Cortex of kidney (tissue), 1 donor: ENCODE measurements at places on chromosomes 16 and 17.

DNA sequence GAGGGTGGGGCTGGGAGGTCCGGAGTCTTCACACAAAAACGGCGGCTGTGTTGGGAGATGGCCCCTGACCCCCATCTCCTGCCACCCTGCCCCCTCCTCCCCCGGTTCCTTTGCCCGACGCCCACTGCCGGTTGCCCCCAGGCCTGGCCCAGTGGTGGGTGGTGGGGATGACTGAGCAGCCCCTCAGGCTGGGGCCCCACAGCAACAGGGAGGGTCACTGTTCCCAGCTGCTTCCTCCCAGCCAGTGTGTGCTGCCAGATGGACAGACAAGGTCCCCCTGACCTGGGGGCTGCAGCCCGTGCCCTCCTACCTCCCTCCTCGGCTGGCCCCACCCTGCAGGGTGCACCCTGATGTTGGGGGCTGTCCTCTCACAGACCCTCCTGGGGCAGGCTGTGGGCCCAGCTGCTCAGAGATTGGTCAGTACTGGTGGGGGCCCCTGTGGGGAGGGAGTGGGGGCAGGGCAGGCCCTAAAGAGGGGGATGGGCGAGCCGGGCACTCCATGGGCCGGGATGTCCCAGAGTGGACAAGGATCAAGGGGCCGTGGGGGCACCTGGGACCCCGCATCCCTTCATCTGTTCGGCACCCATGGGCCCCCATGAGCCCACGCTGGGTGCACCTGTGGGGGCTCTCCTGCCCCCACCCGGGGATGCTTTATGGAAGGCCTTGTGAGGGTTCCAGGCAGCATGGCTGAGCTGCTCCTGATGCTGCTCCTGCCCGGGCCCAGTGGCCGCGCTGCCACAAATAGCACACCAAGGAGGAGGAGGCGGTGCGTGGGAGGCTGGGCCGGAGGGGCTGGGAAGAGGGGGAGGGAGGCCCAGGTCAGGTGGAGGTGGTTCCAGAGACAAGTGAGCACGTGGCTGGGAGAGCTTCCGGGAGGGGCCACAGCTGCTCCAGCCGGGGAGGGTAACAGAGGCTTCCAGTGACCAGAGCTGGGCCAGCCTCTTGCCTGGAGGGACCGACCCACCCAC lies 5.1 kb downstream of the C1QTNF8 start:
- DNase-seq, result no peak

- DNase-seq, result no peak
Observed at GRCh38 chr16:80828495-80828894, 24.1 kb upstream of the CDYL2 start.

DNA sequence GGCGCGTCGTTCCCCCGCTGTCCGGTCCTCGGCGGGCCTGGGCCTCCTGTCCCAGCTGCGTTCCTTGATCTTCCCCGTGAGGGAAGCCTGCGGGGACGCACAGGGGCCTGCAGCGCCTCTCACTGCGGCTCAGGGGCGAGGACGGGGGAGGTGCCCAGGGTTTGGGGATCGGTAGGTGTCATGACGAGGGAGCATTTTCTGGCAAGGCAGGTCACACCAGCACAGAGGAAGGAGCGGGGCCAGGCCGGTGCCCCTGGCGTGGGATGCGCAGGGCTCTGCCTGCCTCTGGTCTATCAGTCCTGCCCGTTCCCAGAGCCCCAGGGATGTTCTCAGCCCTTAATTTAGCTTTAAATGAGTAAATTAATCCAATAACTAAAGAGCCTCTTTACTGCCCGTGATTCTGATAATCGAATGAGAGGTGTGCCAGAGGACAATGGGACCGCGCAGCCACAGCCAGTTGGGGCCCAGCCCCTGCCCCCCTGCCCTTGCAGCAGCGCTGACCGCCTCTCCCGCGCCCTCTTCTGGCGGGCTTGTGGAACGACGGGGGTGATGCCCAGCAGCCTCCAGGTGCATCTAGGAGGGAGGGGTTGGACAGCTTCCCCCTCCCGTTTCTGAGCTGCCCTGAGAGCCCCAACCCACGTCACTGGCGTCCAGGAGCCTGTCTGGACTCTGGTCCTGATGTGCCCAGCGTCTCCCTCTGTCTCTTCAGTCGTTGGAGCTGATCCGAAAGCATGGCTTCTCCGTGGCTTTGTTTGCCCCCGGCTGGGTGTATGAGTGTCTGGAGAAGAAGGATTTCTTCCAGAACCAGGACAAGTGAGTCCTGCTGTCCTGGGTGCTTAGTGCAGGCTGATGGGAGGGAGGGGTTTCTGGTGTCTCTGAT lies 7.9 kb downstream of the ENGASE start:
- no peak for DNase-seq

DNA sequence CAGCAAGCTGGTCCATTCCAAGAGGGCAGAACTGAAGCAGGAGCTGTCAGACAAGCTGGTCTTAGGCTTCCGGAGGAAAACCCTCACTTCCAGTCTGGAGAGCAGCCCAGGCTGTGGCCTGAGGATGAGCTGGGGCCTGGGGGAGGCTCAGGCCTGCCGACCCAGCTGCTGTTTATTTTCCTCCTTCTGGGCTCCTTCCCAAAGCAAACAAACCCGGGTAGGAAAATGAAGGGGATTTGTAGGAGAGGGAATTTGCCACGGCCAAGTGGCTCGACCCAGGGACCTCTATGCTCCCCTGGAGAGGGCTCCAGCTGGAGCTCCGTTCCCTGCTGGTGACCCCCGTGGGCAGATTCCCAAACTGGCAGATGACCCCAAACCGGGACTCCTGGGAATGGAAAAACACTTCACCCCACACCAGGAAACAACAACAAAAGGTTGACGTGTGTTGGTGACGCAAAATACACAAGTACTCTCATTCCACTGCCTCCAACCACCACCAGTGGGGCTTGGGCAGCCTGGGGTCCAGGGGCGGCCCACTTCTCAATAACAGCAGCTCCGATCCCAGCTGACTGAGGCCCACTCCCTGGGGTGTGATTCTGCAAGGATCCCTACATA lies 8.8 kb downstream of the JUP start:
- DNase-seq, result no peak

GRCh38 chr16:76524356-76524755 lies 247.2 kb downstream of the CNTNAP4 start:
- DNase-seq, result no peak

- DNase-seq, result no peak
Observed at GRCh38 chr17:45013021-45013997, 38.1 kb downstream of the DCAKD start.

- no peak for DNase-seq
Observed at GRCh38 chr16:1036726-1037393, 35.7 kb upstream of the SSTR5 start.

DNA sequence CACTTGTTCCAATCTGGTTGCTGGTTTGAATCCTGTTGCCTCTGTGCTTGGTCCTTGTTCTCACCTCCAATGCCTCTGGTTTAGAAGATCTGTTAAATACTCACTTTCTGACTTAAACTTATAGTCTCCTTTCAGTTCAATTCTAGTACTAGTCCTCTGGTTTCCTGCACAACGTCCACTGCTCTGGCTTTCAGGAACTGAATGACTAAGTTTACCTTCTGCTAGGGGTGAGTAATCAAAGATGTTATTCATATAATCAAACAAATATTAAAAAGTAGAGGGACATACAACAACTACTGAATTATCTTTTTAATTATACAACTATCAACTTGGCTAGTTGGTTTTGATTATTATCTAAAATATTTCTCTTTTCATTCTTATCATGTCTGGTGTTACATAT lies 496.4 kb upstream of the TOM1L1 start:
- no peak for DNase-seq

DNA sequence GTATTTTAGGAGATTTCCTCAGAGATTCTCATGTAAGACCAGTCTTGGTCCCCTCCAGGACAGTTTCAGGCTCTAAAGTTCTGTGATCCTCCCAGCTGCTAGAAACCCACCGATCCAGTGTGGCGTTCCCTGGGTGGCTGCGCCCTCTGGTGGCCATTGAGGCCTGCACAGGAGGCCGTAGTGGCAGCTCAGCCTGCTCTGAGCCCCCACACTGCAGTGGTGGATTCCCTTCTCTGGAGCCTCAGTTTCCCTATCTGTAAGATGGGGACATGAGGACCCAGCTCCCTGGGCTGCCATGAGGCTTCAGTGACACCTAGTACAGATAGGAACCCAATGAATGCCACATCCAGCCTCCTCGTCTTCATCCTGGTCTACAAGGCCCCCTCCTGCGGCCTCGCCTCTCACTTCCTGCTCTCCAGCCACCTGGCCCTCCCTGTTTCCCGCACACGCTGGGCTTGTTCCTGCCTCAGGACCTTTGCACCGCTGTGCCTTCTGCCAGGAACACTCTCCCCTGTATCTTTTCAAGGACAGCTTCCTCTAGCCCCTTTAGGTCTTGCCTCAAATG lies 16.5 kb downstream of the CCDC102A start:
- no peak for DNase-seq

DNA sequence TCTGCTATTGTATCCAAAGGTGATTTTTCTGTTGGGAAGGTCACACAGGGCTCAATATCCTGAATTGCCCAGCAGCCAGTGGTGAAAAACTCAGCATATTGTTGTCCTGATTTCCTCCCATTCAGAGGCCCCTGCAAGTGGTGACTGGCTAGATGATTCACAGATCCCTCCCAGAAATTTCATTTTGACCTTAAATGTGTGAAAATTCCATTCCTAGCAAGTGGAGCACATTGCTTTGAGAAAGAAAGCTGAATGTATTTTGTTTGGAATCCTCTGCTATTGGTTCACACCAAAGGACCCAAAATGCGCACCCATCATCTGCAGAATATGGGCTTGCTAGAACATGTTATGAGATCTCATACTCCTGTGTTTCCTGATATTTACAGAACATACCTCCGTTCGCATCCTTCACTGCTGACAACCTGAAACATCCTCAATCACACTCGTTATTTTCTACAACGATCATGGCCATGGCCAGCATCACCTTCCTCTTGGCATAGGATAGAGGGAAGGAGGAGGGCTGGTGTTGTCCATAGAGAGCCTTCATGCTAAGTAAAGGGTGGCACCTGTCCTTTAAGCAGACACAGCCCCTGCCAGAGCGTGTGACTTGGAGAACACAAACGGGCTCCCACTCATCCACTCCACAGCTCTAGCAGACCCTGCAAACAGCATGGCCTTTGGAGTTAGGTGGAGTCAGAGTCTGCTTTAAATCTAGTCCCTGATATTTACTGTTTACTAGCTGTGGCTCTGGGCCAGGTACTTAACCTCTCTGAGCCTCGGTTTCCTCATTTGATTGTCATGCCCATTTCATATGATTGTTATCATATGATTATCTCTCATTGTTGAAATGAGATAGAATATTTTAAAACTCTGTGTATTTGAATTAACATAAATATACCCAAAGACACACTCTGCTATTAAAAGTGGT lies 30.4 kb upstream of the NFAT5 start:
- DNase-seq, result no peak

- no peak for DNase-seq
Observed at GRCh38 chr17:61460796-61461585, 8.8 kb downstream of the TBX4 start.

DNA sequence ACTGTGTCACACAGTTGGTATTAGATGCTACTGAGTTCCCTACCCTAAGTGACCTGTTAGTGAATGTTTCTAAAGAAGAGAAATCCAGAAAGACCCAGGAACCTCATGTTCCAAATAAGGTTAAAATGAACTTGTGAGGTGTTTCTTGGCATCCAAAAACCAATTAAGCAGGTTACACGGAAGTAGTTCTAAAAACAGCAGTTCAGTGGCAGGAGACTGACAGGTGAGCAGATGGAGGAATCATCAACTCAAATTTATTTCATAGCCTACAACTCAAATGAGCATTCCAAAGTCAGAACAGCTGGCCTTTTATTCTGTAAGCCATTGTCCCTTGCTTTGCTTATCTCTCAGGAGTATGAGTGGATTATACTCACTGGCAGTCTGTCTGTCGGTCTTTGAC lies 188.3 kb downstream of the IRX3 start:
- no peak for DNase-seq

DNA sequence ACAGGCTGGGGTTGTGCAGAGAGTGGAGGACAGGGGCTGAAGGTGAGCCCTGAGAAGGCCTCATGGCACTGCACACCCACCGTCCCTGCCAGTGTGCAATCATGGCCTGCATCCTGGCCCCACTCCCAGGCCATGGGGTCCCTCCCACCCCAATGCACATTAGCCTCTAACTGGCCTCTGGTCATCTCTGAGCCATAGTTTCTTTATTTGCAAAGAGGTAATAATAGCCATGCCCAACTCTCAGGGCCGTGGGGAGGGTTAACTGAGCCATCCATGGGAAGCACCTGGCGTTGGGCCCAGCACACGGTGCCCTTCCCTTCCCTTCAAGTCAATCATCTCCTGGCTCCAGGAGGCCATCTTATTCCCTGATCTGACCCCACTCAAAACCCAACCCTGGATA lies 10.8 kb upstream of the ITGA3 start:
- DNase-seq, result no peak

DNA sequence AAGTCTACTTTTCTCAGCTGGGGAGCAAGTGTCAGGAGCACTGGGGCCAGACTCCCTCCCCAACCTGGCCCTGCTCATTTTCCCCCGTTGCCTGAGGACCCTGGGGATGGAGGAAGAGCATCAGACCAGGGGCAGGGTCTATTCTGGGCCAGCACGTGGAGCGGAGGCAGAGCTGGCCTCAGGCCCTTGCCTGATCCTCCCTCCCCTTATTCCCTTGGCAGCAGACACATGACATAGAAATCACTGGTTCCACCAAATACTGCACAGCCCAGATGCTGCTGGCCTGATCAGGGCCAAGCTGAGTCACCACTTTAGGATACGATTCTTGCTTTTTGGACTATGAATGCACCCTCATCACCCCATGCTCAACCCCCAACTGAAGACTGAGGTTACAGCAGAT lies 15.8 kb upstream of the AGRP start:
- DNase-seq, result no peak

DNA sequence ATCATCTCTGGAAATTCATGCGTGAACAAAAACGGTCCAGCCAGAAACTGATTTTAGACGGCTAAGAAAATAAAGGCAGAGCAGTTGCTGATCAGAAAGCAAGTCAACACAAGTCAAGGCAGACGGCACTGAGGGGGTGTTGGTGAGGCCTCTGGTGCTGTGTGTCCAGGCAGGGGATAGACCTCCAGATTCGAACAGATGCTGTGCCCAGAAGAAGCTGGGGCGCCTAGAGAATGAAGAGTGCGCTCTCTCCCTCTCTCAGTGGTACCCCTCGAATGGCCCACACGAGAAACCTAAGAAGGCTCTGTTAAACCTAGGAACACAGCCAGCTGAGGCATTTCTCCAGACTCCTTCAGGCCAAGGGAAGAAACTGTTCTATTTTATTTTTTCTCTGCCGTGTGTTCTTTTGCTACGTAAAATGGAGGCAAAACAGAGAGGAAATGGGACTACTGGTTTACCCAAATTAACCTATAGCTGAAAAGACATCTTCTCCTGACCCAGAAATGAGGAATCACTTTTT lies 178.3 kb downstream of the PMP22 start:
- DNase-seq, result no peak

- no peak for DNase-seq
Observed at GRCh38 chr17:15261802-15262290, 3.3 kb downstream of the PMP22 start.
